ENCODE measurements at places on chromosomes 12 and 14. TPM values are rescaled to one million over a fixed set of nuclear protein-coding genes. Genes with fewer than 3 reads are reported as not detected.

GRCh38 chr14:72851635-72852034 is 42.3 kb downstream of the DPF3 start:
- no peak for DNase-seq
- peaks cover 2% of the 10 kb centered on the region for H3K27me3 ChIP-seq
- H3K4me1 ChIP-seq = no peaks in the 10 kb centered on the region
- no peaks in the 10 kb centered on the region for H3K36me3 ChIP-seq

The KRT73 gene
- 10.0 TPM for polyA plus RNA-seq

- H3K4me3 ChIP-seq = no peak overlapping the region
- no peak for DNase-seq
- no peak overlapping the region for H3K27ac ChIP-seq
- H3K4me1 ChIP-seq = no peaks in the 10 kb centered on the region
- peaks cover 1% of the 10 kb centered on the region for H3K27me3 ChIP-seq
Observed at GRCh38 chr14:51479584-51480325, 172.0 kb upstream of the FRMD6 start.

- no peaks in the 10 kb centered on the region for H3K27me3 ChIP-seq
- H3K36me3 ChIP-seq = peaks cover 51% of the 10 kb centered on the region
- H3K27ac ChIP-seq = no peak overlapping the region
Observed at GRCh38 chr12:42190376-42190775, 45.7 kb upstream of the GXYLT1 start.

DNA sequence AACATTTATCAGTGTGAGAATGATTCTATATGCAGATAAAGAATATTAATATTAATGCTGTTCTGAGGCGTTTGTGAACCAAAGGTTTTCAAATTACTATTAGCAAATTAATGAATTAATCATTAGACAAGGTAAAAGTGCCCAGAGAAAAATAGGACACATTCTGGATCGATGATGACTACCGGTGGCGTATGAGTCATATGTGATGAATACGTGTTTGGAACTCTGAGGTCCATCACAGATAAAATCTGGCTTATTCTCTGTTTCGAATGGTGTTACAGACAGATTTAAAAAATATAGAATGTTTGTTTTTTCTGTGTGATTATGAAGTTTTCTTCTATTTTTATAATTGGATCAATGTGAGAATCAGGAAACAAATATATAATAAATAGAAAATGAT is 79.2 kb upstream of the RTL1 start:
- H3K27me3 ChIP-seq = peaks cover 9% of the 10 kb centered on the region
- no peak overlapping the region for H3K27ac ChIP-seq
- no peaks in the 10 kb centered on the region for H3K36me3 ChIP-seq
- H3K4me3 ChIP-seq = no peak overlapping the region
- H3K4me1 ChIP-seq = no peaks in the 10 kb centered on the region

DNA sequence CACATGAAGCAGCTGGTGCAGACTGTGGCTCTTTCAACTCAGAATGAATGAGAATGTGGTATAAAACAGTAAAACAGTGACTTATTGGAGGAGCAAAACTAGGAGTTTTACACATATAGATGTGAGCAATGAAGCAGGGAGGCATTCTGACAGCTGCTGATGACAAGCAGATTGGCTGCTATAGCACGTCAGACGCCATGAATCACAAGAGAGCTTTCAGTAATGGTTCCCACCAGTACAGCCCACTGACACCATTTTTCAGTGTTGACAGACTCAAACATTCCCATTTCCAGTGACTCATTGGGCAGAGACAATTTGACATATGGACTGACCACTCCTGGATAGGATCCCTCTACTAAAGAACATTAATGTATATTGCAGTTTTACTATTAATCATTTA is 24.6 kb upstream of the FSCB start:
- no peaks in the 10 kb centered on the region for H3K36me3 ChIP-seq
- no peak overlapping the region for H3K4me3 ChIP-seq

DNA sequence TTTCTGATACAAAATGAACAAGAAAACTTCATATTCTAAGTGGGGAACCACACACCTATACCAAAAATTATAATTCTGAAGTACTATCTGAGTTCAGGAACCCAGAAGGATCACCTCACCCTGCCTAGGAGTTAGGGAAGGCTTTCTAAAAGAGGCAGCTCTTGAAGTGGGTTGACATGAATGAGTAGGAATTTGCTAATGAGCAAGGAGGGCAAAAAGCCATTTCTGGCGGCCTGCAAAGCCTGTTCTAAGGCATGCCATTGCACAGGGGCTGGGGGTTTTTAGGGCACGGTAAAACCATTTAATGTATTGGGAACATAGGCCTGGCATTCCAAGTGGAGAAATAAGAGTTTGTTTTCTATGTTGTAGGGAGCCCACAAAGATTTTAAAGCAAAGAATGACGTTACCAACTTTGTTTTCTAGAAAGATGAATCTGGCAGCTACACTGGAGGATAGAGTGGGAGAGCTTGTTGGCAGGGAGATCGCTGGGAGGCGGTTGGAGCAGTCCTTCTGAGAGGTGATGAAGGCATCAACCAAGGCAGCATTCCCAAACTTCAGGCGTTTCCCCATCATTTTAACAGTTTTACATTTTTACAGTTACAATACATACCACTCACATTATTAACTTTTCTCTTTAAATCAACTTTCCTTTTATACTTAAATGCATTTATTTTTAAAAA is 14.1 kb downstream of the IFT43 start:
- H3K4me1 ChIP-seq = no peaks in the 10 kb centered on the region
- no peaks in the 10 kb centered on the region for H3K27me3 ChIP-seq
- no peak overlapping the region for H3K27ac ChIP-seq
- no peak for DNase-seq
- H3K4me3 ChIP-seq = no peak overlapping the region

- no peak for DNase-seq
- H3K4me1 ChIP-seq = no peaks in the 10 kb centered on the region
- no peak overlapping the region for H3K27ac ChIP-seq
Observed at GRCh38 chr14:101500061-101500460, 61.2 kb upstream of the DIO3 start.

Measured in naive thymus-derived CD8-positive, alpha-beta T cell (primary cell).